ENCODE measurements at places on chromosomes 12 and 14.
A peak's percentile ranks its signal among the peaks of the same experiment; 100 is the strongest.

DNA sequence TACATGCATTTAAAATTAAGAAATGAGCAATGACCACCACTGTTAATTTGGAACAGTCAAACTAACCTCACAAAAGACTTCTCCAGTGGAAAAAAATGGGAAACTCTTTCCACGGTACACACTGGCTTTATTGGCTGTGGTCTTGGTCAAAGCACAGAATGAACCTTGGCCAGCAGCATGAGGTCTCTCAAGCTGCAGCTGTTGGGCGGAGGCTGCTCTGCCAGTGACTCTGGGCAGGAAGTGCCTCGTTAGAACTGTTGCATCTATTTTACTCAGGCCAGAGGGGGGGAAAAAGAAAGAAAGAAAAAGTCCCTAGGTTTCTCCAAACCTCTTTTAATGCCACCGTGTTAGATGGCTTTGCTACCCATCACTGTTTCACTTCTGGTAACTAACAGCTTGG is 279.8 kb upstream of the DIO2 start:
- DNase-seq = peak; percentile 63

- no peak for DNase-seq
These were observed 8.3 kb downstream of the ANKRD33 start for GRCh38 chr12:51896236-51896635.

GRCh38 chr12:14930299-14930698 is 8.0 kb downstream of the ERP27 start:
- DNase-seq = no peak

DNA sequence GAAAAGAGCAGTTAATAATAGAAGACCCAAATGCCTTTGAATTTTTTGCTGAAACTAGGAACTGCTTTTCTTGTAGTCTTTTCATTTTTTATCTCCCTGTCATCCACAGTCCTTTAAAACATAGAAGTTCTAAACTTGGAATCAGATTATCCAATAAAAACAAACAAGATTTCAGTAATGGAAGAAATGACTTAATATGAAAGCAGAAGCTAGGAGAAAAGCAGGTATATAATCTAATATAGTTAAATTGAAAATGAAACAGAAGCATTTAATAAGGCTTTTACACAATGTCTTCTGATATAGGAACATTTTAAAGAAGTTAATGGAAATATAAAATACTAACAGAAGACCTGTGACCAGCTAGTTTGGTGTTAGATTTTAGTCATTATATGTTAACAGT is 26.5 kb downstream of the PPP1R12A start:
- DNase-seq = no peak

GRCh38 chr12:75706786-75707605 is 195.6 kb upstream of the KRR1 start:
- peak; percentile 35 for DNase-seq

DNA sequence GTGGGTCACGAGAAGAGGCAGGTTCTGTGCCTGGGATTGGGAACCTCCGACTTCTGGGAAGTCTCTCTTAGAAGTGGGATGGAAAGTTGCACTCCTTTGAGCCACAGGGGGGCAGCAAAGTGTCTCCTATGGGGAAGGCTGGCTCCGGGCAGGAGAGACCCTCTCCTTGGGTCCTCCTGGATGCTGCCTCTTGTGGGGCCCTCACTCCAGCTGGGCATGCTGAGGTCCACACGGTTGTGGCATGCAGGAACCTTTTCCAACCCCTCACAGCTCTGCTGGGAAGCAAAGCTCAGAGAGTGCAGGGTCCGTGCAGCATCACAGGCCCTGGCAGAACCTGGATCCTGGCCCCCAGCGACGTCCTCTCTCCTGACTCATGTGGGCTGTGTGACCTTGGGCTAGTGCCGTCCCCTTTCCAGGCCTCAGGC is 17.4 kb downstream of the SDSL start:
- DNase-seq = peak; percentile 84

DNA sequence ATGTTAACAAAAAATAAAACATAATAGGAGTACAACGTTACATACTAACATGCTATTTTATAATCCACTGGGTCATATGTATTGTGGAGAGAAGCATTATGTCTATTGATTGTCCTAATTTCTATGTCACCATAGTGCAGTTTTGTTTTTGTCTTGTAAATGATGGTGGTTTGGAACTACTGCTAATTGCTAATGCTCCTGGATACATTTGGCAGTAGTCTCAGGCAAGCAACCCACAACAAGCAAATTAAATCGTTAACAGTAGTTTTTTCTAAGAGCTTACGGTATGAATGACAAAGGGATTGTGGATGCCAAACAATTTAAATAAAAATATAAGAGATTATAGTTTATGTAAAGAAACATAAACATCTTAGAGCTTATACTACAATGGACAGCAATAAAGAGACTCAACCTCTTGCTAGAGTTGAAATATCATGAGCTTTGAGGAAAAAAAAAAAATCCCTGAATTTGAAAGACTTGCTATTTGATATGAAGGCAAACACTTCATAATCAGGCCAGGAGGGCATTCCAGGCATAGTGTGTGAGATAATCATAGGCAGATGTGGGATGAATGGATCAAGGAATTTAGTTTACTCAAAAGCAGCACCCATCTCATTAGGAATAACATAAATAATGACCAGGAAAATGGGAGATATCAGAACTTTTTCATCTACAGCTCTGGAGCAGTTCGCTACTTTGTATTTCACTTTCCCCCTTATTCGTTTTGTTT is 181.3 kb downstream of the CCDC59 start:
- peak; percentile 76 for DNase-seq

DNA sequence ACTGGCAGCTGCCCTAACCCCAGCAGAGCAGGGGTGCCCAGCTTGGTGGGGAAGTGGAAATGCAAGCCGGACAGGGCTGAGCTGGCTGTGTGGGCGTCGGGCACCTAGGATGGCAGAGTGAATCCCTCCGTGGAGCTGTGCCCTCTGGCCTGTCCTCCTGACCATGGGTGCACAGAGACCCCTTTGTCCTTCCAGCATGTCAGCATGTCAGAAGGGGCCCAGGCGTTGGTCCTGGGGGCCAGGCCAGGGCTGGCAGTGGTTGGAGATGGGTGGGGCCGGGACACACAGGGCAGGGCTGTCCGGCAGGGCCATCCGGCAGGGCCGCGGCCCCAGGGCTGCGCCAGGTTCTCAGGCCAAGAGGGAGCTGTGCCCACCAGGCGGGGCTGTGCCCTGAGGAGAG is 8.8 kb upstream of the TEX22 start:
- no peak for DNase-seq

GRCh38 chr14:37858733-37859132 is 263.3 kb downstream of the TTC6 start:
- no peak for DNase-seq

GRCh38 chr14:92846162-92846897 is 52.2 kb downstream of the GOLGA5 start:
- no peak for DNase-seq

DNA sequence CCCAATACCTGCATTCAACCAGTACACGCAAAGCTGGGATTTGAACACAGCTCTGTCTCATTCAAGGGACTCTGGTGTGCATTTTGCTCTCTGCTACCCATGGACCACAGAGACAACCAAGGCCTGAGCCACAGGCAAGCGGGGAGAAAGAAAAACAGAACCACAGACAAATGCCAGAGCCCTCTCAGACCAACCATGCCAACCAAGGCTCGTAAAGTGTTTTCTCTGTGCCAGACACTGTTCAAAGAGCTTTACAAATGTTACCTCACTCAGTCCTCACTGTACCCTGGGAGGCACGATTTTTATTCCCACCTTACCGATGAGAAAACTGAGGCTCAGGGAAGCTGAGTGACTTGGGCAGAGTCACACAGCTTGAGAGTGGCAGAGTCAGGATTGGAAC is 32.4 kb upstream of the EML1 start:
- DNase-seq = no peak

DNA sequence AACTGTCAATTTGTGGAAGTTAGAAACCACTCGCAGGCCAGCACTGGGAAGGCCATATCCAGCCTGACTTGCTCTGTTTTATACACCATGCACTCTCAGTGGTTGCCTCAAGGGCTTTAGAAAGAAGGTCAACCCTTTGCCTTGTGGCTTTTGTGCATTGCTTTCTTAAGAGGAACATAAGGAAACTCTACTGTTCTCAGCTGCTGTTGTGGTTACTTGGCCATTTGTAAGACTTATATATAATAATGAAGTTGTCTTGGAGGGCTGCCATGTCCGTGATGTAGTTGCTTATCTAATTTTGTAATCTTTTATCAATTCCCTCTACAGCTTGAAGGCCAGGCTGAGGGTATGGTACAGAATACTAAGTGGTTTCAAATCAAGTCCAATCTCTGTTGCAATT is 637.8 kb downstream of the DIO2 start:
- no peak for DNase-seq

GRCh38 chr14:54252072-54252730 is 144.6 kb upstream of the CDKN3 start:
- DNase-seq = no peak

DNA sequence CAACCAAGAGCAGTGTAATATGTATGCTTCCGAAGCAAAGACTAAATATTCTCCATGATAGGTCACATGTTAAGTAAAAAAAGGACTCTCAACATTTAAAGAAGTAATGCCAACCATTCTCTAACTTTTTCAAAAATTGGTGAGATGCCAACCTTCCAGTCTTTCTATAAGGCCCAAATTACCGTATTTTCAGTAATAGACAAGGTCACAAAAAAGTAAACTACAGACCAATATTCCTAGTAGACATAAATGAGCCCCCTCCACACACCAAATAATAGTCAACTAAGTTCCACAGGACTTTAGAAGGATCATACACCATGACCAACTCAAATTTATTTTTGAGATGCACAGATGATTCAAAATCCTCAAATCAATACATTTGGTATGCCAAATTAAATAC is 867.4 kb downstream of the TMEM121 start:
- DNase-seq = no peak

DNA sequence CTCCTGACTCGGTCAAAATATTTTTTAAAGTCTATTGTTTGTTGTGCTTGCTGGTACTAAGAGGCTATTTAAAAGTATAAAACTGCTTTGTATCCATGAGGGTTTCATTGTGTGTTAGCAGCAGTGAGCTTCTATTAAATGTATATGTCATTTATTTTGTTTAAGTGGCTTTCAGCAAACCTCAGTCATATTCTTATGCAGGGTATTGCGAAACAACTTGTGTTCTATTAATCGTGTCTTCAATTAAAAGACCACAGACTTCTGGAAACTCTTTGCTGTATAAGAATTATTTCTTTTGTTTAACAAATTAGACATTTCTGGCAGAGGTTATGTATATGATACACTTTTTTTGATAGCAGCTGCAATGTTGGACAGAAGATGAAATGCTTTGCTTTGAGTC is 6.5 kb downstream of the IAPP start:
- DNase-seq = no peak

DNA sequence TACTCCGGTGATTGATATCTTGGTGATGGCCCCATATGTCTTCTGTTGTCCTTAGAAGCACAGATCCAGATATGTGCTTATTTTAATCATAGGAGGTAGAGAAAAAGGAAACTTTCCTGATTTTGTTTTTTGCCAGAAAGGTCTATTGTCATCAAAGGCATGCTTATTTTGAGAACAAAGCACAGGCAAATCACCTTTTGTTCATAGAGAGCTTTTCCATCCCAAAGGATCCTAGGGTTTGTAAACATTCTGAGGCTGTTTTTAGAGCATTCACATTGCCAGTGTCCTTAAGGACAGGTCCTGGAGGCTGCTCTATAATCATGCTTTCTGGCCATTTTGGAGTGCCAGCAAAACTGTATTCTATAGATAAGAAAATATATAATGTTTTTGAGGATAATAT is 148.5 kb upstream of the SEL1L start:
- DNase-seq = no peak

DNA sequence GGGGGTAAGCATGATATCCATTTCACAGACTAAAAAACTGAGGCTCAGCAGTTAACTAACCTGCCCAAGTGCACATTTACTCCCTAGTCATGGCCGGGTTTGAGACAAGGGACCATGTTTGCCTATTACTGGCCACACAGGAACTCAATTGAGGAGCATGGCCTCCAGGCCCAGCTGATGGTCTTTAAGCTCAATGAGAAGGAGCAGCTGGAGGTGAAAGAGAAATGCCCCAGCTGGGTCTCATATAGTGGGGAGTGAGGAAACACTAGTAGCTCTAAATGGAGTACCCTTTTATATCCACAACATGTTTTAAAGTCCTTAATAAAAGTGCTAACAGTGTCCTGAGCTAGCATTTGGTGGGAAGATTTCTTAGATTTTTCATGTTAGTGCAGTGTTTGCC is 1.6 kb downstream of the TDP1 start:
- no peak for DNase-seq

DNA sequence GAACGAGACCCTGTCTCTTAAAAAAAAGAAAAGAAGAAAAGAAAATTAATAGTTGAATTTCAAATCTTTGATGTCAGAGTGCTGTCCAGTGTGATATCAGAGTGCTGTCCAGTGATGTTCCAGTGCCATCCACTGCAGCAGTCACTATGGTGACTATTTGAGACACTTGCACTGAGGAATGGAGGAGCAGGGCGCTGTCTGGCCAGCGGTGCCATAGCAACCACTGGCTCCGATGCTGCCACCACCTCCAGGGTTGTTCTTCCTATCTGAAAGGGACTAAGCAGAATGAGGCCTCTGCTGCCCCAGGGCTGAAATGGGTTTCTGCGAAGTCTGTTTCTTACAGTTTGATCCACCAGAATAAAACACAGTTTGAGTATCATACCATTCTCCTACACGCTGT is 272.9 kb downstream of the NUAK1 start:
- peak; percentile 28 for DNase-seq

- no peak for DNase-seq
These were observed 52.8 kb downstream of the PTHLH start for GRCh38 chr12:27919671-27920235.

DNA sequence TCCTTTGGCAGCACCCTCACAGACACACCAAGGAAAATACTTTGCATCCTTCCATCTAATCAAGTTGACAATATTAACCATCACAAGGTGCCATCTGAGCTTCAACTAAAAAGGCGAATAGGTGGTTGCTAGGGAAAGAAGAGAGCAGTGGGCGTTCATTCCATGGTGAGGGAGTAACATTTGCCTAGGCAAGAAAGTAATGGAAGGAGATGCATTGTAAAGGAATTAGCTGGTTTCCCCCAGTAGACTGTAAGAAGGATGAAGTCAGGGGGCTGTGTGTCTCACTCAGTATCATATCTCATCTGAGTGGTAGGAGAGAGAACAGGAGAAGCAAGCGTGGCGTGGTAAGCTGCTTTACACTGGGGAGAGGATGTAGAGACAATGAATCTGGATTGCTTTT is 34.7 kb downstream of the AKAP6 start:
- no peak for DNase-seq

DNA sequence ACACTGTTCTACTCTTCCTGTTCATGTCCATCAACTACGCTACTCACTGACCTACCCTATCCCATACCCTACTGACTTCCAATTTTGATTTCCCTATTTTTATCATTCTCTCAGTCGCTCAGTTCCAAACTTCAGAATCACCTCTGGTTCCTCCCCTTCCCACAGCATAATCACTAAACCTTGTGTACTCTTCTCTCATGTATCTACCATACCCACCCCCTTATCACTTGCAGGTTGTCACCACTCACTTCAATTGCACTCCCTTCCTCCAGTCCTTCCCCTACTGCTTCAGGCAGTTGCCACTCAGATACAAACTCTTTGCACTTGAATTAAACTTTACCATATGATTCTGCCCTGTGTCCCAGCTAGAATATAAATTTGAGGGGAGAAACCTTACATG is 6.3 kb downstream of the RACGAP1 start:
- DNase-seq = no peak

All from DMS53 (cell line).